ENCODE measurements at places on chromosomes 5 and 9.

- DNase-seq = peak; percentile 11
These were observed at the start of gene RAI14 for GRCh38 chr5:34656001-34656699. TSS of gene RAI14 (plus strand) at chr5:34656328. CDS start at chr5:34686920, 30,592 bp downstream.

DNA sequence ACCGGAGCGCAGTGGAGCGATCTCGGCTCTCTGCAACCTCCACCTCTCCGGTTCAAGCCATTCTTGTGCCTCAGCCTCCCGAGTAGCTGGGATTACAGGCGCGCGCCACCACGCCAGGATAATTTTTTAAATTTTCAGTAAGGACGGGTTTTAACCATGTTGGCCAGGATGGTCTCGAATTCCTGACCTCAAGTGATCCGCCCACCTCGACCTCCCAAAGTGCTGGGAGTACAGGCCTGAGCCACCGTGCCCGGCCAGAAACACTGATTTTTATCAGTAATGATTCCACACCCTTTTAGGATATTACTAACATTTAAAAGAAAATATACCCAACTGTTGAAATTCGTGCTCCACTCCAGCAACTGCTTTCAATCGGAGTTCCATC is 464 bp upstream of the FAM151B start:
- no peak for DNase-seq

DNA sequence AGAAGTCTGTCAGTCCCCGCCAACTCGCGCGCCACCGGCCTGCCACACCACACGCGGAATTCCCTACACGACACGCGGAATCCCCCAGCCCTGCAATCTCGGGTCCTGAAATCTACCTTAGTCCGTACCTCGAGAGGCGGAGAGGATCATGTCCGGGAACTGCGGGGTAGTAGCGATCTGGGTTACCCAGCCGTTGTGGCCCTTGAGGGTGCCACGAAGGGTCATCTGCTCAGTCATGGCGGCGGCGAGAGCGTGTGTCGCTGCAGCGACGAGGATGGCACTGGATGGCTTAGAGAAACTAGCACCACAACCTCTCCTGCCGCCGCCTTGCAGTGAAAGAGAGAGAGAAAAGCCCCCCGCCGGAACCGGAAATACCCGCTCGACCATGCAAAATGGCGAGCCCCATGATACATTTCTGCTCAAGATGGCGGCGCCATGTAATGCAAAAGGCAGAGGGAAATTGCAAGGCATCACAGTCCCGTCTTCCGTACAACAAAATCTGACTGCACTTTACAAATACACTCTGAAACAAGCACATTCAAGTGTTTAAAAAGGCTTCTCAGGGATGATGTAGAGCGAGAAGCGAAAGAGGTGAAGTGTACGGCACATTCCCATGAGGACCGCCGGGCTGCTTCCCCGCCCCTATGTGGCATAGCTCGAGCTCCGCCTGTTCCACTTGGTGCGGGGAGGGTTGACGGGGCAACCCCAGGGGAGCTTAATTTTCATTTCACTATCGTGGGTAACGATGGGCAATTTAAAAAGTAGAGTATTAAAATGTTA is at the start of gene RACK1:
TSS of gene RACK1 (minus strand) at position 343 of the 780 bp plus-strand sequence. CDS start at position 237, 106 bp downstream.
- no peak for DNase-seq

DNA sequence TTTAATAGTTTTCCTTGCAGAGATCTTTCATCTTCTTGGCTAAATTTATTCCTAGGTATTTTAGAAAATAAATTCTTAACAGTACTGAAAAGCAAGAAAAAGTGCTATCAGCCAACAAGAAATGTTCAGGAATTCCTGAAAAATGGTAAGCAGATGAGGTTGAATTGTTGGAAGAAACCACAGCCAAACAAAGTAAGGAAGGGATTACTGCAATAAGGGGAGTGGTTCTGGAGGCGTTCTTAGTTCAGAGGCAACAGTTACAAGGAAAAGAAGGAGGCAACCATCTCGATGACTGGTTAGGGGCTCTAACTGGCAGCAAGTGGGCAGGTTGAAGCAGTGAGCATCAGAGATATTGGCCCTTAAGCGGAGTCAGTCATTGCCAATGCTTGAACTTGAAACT is 12.8 kb upstream of the OR13J1 start:
- DNase-seq = no peak

DNA sequence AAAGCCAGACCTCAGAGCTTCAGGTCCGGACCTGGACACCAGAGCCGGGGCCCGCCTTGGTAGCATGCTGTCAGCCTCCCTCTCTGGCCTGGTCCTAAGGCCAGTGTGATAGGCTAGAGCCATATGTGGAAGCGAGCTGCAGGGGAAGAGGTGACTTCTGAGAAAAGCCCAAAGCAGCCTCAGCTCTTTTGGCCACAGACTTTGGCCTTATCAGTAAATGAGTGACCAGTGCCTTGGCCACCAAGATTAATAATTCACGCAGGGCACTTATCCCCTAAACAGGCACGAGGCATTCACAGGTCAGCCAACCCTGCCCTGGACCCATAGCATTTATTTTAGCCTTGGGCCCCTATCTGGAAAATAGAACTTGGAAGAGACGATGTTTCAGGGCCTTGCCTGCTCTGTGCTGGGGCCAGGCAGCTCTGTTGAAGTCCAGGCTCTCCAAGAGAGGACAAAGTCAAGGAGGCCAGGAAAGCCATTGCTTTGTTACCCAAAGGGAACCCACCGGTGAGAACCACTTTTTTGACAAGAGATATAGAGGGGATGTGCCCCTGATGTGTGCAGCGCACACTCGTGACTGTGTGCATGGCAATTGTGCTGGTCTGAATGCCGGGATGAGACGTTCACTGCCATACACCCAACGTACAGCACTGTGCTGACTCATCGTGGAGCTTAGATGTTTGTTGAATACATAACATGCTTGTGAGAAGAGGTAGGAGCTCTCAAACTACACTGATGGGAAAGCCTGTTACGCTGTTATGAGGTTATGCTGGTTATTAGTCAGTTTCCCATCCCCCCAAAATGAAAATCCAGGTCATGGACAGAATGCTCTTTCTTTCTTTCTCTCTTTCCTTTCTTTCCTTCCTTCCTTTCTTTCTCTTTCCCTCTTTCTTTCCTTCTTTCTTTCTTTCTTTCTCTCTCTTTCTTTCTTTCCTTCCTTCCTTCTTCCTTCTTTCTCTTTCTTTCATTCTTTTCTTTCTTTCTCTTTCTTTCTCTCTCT is 5.0 kb upstream of the SLC34A1 start:
- DNase-seq = no peak

DNA sequence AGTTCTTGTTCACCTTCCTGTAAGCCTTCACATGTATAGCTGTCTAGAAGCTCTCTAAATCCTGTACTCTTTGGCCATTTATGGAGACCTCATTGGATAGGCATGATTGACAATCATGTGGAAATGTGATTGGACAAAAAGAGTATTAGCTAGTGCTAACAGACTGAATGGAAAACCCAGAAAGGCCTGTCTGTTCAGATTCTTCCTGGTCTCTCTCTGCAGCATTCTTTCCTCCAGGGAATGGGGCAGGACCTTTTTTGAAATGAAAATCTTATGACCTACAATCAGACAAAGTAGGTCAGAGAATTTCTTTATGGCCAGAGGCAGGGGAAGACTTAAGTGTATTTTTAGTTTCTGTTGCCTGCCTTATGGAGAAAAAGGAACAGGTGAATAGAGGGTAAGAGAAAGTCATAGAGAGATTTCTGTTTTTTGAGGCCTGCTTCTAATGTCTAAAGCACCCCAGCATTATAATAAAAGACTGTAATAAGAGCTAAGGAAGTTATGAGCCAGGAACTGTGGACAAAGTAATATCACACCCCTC is 152.4 kb upstream of the CCDC152 start:
- no peak for DNase-seq

GRCh38 chr9:130539420-130540223 is 39.8 kb upstream of the FUBP3 start:
- no peak for DNase-seq
